ENCODE measurements at places on chromosomes 3 and 15. TPM values are rescaled to one million over a fixed set of nuclear protein-coding genes. Genes with fewer than 3 reads are reported as not detected.

Gene CHRNA5
- total RNA-seq: 0.27 TPM

DNA sequence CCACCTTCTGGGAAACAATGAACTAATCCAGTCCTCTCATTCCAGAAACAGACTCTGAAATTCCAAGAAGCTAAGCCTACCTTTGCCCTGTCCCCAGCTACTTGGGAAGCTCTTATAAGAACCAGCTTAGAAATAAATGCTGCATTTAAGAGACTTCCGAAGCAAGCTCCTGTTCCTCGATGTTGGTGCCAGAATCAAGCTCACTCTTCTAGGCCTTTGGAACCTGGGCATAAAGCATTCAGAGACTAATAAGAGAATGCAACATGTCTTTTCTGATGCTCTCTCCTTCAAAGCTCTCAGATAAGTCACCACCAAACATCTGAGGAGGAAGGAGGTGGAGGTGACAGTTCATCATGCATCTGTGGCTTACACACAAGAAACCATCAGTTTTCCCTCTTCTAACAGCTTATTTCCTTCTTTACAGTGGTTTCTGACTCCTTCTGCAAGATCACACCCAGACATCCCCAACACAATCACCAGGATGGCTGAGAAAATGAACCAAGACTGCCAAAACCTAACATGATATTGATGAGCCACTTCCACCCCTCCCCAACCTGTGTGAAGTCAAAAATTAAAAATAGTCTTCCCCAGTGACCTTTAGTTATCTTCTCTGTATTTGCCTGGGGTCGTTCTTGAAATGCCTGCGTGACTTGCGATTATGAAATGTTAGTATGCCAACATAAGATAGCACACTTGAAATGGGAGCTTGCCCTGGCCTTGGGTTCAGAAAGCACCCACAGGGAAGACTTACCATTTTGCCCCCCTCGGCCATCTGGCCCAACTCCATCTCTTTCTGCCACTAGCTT, 11.5 kb downstream of the ARHGEF3 start:
- DNase-seq: no peak
- H3K27me3 ChIP-seq: no peaks in the 10 kb centered on the region
- no peak overlapping the region for H3K4me3 ChIP-seq

Gene APBA2
- 5.6 TPM for total RNA-seq

DNA sequence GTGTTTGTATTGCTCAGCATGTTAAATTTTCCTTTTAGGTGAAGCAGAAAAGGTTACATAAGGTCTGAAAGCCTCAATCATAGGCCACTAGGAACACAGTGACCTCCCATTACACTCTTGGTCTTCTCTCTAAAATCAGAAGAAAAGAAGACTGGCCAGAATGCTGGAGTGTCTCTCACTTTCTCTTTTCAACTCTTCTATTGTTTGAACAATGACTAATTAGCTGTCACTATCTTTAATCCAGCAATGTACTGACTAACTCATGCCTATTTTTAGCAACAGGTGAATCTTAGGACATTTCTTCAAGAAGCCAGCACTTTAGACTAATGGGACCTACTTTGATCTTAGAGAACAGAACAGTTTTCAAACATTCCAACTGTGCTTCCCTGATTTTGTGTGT, 142.8 kb downstream of the TGFBR2 start:
- no peak overlapping the region for H3K27ac ChIP-seq
- DNase-seq: no peak
- H3K27me3 ChIP-seq: no peaks in the 10 kb centered on the region
- H3K36me3 ChIP-seq: no peaks in the 10 kb centered on the region
- H3K4me1 ChIP-seq: no peaks in the 10 kb centered on the region

Gene ZNF717
- 15.2 TPM for total RNA-seq

GRCh38 chr3:72891053-72891855, 3.4 kb downstream of the GXYLT2 start:
- H3K4me3 ChIP-seq: peak overlapping the region; percentile 74
- H3K27me3 ChIP-seq: no peaks in the 10 kb centered on the region
- no peak for DNase-seq
- no peaks in the 10 kb centered on the region for H3K36me3 ChIP-seq

GRCh38 chr3:86162521-86162920, 828.4 kb downstream of the VGLL3 start:
- DNase-seq: no peak
- no peak overlapping the region for H3K27ac ChIP-seq
- H3K4me1 ChIP-seq: no peaks in the 10 kb centered on the region
- H3K27me3 ChIP-seq: no peaks in the 10 kb centered on the region
- H3K4me3 ChIP-seq: no peak overlapping the region
- H3K36me3 ChIP-seq: no peaks in the 10 kb centered on the region

GRCh38 chr15:47139965-47140364, 577.3 kb upstream of the SEMA6D start:
- DNase-seq: no peak
- no peak overlapping the region for H3K27ac ChIP-seq
- H3K36me3 ChIP-seq: no peaks in the 10 kb centered on the region
- H3K4me1 ChIP-seq: no peaks in the 10 kb centered on the region
- no peak overlapping the region for H3K4me3 ChIP-seq

- H3K27me3 ChIP-seq: no peaks in the 10 kb centered on the region
- H3K4me3 ChIP-seq: no peak overlapping the region
- H3K27ac ChIP-seq: no peak overlapping the region
- H3K36me3 ChIP-seq: no peaks in the 10 kb centered on the region
Measured at GRCh38 chr3:131705558-131706051, 202.8 kb upstream of the MRPL3 start.

Gene SLC22A14
- total RNA-seq: 0.41 TPM

DNA sequence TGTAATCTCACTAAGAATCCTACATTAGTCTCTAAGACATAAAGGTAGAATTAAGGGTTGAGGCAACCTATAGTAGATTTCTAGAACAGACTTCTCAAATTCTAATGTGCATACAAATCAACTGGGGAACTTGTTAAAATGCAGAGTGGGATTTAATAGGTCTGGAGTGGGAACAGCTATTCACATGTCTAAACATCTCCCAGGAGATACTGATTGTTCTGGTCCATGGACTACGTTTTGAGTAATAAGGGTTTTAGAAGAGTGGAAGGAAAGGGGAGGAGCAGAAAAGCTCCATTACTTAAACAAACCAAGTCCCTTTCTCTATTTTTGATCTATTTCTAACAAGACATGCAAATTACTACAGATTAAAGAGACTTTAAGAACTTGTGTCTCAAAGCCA, 524.8 kb downstream of the TUSC7 start:
- DNase-seq: no peak
- H3K4me3 ChIP-seq: no peak overlapping the region
- no peak overlapping the region for H3K27ac ChIP-seq

DNA sequence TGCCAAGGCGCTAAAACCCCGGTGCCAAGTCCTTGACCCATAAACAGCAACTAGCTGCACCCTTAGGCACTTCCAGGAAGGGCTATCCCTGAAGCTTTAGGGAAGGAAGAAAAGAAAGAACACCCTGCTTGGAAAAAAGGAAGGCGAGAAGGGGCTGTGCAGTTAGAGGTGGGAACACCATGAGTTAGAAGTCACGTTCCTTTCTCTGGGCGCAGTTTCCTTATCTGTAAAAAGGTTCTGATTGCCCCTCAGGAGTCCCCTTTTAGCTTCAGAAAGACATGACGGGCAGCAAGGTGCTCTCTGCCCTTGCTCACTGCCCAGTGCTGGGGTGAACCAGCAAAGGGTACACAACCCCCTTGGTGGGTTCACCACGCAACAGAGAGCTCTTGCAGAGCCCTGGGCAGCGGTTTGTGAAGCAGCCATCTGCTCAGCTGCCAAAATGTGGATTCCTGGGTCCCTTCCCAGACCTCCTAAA, 798 bp downstream of the GCHFR start:
- no peak for DNase-seq
- peaks cover 19% of the 10 kb centered on the region for H3K4me1 ChIP-seq
- H3K27ac ChIP-seq: peak overlapping the region; percentile 78

Gene DTWD1
- total RNA-seq: 14.5 TPM

Gene CACNA1D
- total RNA-seq: 1.5 TPM

DNA sequence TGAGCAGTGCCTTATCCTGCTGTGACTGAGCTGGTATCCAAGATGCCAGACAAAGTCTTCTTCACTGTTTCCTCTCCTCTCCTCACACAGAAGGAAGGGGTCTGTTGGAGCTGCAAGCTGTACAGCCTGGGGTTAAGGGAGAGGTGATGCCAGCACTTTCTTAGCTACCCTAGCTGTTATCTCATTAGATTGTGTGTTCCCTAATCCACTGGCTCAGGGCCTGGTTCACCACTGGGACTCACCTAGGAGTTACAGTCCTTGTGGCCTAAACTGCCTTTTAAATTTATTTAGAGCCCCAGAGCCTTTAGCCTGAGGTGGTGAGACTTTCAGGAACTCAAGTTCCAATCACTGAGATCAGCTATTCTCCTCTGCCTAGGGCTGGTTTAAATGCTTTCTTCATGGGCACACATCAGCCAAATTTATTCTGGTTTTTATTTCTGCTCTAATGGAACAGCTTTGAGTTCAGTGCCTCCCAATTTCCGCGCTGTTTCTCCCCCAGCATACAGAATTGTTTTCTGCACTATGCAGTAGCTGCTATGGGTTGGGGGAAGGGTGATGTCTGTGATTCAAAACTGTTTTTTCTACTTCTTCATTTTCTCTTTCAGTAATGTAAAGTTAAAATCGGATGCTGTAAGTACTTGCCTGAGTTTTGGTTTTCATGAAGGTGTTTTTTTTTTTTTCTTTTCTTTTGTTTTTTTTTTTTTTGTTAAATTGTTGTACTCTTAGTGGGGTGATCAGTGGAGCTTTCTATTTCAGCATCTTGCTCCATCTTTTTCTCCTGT, 198.8 kb downstream of the DOCK3 start:
- no peak for DNase-seq
- H3K27me3 ChIP-seq: no peaks in the 10 kb centered on the region
- no peaks in the 10 kb centered on the region for H3K36me3 ChIP-seq
- H3K4me3 ChIP-seq: no peak overlapping the region
- no peaks in the 10 kb centered on the region for H3K4me1 ChIP-seq
- no peak overlapping the region for H3K27ac ChIP-seq

DNA sequence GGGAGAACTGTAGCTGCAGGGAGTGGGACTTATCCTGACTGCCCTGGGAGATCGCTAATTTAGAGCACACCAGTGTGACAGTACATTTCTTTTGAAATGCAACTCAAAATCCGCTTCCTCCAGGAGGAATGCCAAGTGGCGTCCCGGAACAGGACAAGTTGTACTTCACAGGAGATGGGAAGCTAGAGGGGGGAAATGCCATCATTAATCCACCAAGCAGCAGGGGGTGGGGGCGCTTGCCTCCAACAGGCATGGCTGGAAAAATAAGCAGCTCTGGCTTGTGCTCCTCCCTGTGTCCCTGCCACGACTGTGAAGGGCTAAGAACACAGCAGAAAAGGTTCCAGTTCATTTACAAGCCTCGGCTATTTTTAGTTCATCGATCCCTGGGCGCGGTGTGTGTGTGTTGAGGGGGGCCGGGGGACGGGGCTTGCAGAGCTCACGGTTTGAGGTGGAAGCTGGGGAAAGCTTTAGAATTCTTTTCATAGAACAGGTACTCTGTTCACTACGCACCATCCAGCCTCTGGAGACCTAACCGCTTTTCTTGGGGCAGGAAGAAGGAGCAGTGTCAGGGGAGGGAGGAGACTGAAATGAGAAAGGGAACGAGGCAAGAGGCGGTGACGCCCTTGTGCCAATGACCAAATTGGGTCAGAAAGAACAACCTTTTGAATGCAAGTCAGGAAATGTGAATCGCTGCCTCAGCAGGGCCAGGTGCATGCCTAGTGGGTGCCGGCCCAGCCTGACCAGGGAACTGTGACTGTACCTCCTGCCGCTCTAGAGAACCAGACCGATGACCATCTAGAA, 51.8 kb upstream of the DGKG start:
- no peak for DNase-seq
- H3K4me1 ChIP-seq: peaks cover 3% of the 10 kb centered on the region
- no peaks in the 10 kb centered on the region for H3K27me3 ChIP-seq
- H3K4me3 ChIP-seq: peak overlapping the region; percentile 75
- peak overlapping the region; percentile 61 for H3K27ac ChIP-seq

Gene PIGBOS1
- 20.2 TPM for total RNA-seq

Gene IL5RA
- total RNA-seq: 1.8 TPM

Gene A4GNT
- not detected for total RNA-seq

DNA sequence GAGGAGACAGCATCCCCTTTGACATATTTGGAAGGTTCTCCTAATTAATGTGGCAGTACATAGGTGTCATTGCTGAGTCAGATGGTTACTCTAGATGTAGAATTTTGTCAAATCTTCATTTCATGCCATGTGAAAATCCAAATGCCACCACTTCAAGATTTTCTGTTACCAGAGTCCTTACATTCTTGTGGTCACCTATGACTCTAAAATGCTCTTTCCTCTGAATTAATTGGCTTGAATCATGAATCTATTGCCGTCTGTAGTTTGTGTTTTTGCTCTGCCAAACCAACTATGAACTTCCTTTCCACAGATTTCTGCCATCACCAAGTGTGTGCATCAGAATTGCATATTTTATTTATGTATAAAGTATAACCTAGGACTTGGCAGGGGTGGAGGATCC, 269.4 kb upstream of the ZPLD1 start:
- no peaks in the 10 kb centered on the region for H3K27me3 ChIP-seq
- H3K36me3 ChIP-seq: no peaks in the 10 kb centered on the region
- no peak overlapping the region for H3K27ac ChIP-seq

GRCh38 chr3:155047672-155048071, 32.4 kb upstream of the MME start:
- H3K4me1 ChIP-seq: no peaks in the 10 kb centered on the region
- H3K36me3 ChIP-seq: no peaks in the 10 kb centered on the region
- no peak overlapping the region for H3K4me3 ChIP-seq
- DNase-seq: no peak
- H3K27me3 ChIP-seq: no peaks in the 10 kb centered on the region

GRCh38 chr3:8482960-8483665, 18.5 kb upstream of the LMCD1 start:
- H3K27me3 ChIP-seq: no peaks in the 10 kb centered on the region
- peaks cover 39% of the 10 kb centered on the region for H3K4me1 ChIP-seq
- H3K27ac ChIP-seq: peak overlapping the region; percentile 96
- DNase-seq: peak; percentile 70
- H3K4me3 ChIP-seq: no peak overlapping the region
- no peaks in the 10 kb centered on the region for H3K36me3 ChIP-seq

- H3K36me3 ChIP-seq: no peaks in the 10 kb centered on the region
- H3K27me3 ChIP-seq: no peaks in the 10 kb centered on the region
- no peak for DNase-seq
- no peaks in the 10 kb centered on the region for H3K4me1 ChIP-seq
Measured at GRCh38 chr15:85313339-85313738, 67.1 kb upstream of the AKAP13 start.

DNA sequence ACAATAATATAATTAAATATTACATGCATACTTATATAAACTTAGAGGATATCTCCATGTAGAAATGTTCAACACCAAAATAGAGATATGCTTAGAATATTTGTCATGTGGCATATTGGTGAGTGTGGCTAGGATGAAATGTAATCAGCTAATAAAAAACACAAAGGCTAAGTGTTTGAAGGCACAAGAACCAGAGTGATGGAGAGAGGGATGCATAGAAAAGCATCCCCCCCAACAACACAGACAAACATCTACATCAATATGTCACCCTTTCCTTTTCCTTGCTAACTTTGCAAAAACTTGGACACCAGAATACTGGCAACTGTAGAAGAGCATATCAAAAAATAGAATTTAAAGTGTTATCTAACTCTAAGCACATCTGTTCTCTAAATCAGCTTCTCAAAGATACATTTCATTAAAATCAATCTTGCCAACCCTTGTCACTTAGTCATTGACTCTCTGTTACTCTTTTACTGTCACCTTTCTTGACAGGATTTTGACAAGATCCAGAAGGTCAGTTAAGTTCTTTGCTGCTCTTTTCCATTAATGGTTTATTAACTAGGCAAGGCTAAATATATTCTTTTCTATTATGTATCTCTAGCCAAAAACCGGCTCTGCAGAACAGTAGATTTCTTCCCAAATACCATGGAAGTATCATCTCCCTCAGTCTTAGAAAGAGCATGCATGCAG, 695.9 kb downstream of the OTOL1 start:
- no peaks in the 10 kb centered on the region for H3K36me3 ChIP-seq
- DNase-seq: no peak
- H3K4me3 ChIP-seq: no peak overlapping the region
- H3K27ac ChIP-seq: no peak overlapping the region
